Fibroblast of villous mesenchyme (primary cell): ENCODE measurements at places on chromosomes 7 and 10. TPM values are rescaled to one million over a fixed set of nuclear protein-coding genes. Genes with fewer than 3 reads are reported as not detected.

GRCh38 chr7:36393826-36394225 lies 4.2 kb downstream of the ANLN start:
- DNase-seq: no peak

GRCh38 chr7:16411391-16411790 lies 9.9 kb downstream of the CRPPA start:
- DNase-seq: no peak

- no peak for DNase-seq
Observed at GRCh38 chr7:137354396-137354795, 10.9 kb upstream of the PTN start.

DNA sequence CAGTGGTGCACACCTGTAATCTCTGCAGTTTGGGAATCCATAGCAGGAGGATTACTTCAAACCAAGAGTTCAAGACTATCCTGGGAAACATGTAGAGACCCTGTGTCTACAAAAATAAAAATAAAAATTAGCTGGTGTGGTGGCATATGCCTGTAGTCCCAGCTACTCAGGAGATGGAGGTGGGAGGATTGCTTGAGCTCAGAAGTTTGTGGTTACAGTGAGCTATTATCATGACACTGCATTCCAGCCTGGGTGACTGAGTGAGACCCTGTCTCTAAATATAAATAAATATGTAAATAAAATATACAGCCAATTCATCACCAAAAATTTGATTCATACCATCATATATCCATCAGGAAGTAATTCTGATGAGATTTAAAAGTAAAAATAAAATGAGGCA lies 60.9 kb downstream of the ANKRD7 start:
- DNase-seq: no peak

Gene CADPS2
- total RNA-seq: 13.9 and 27.2 TPM in 2 replicates

Gene DENND2A
- 25.5 and 26.7 TPM in 2 replicates for total RNA-seq
